Peyer's patch (tissue), 4 donors: ENCODE measurements at places on chromosomes 7 and 10. TPM values are rescaled to one million over a fixed set of nuclear protein-coding genes. Genes with fewer than 3 reads are reported as not detected.

DNA sequence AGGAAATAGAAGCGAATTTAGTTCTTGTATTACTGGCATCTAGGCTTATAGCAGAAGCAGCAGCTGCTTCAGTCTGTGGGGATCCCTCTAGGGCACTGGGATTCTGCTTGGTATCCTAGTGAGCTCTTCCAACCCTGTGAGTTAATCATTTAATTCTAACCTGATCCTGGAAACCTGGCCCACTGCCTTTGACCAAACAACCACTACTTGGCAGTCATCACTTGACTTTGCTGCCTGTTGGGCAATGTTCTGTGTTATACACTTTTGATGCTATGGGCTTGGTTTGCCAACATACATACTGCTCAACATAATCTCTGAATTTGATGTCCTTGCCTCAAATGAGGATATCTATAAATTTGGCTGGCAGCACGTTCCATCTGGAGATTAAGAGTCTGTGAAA is 813.4 kb downstream of the ANKRD7 start:
- H3K27me3 ChIP-seq: no peaks in the 10 kb centered on the region
- H3K36me3 ChIP-seq: no peaks in the 10 kb centered on the region
- no peak for DNase-seq

- H3K27ac ChIP-seq: no peak overlapping the region
- H3K4me3 ChIP-seq: no peak overlapping the region
- peak; percentile 67 for DNase-seq
- no peaks in the 10 kb centered on the region for H3K36me3 ChIP-seq
Observed at GRCh38 chr7:13981070-13981469, 8.4 kb downstream of the ETV1 start.

GRCh38 chr7:157219154-157219553 is 80.4 kb downstream of the UBE3C start:
- H3K4me1 ChIP-seq: no peaks in the 10 kb centered on the region
- DNase-seq: no peak
- peaks cover 56% of the 10 kb centered on the region for H3K36me3 ChIP-seq

GRCh38 chr7:34211018-34211417 is 305.7 kb downstream of the BMPER start:
- no peak overlapping the region for H3K4me3 ChIP-seq

- no peak within 1 kb of the TSS for H3K4me3 ChIP-seq
- no peak for DNase-seq
- no peaks in the 10 kb centered on the region for H3K36me3 ChIP-seq
- no peaks in the 10 kb centered on the region for H3K4me1 ChIP-seq
Observed at GRCh38 chr7:31687024-31687748, at the start of gene PPP1R17. Gene PPP1R17 (plus strand): TSS chr7:31687215. CDS start chr7:31692442, 5,227 bp downstream.

GRCh38 chr10:116256752-116257259 is 16.2 kb downstream of the GFRA1 start:
- H3K27ac ChIP-seq: no peak overlapping the region
- H3K36me3 ChIP-seq: no peaks in the 10 kb centered on the region
- no peaks in the 10 kb centered on the region for H3K27me3 ChIP-seq
- no peak for DNase-seq

The THSD7A gene
- 1.5 TPM for total RNA-seq

The ZNF425 gene
- total RNA-seq: 2.5 TPM

The C10orf67 gene
- total RNA-seq: not detected

The ATG9B gene
- total RNA-seq: 0.28 TPM
